ENCODE measurements at places on chromosomes 2 and 18.

- no peak for DNase-seq
Observed at GRCh38 chr18:75809151-75809925, 381.8 kb upstream of the SMIM21 start.

DNA sequence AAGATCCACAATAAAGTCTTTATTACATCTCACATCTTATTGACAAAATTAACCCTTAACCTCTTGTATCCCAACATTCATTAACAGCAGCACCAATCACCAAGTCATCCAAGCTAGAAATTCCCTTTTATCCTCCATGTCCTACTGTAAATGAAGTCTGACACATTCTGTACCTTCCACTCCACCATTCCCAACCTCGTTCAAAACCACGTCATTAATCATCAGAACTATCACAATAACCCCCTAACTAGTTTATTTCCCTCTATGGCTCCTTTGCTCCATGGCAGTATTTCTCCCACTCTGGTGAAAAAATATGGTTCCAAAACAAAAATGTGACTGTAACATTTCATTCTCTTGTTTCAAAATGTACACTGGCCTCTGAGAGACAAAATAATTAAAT lies 1626.2 kb downstream of the LRP1B start:
- no peak for DNase-seq

DNA sequence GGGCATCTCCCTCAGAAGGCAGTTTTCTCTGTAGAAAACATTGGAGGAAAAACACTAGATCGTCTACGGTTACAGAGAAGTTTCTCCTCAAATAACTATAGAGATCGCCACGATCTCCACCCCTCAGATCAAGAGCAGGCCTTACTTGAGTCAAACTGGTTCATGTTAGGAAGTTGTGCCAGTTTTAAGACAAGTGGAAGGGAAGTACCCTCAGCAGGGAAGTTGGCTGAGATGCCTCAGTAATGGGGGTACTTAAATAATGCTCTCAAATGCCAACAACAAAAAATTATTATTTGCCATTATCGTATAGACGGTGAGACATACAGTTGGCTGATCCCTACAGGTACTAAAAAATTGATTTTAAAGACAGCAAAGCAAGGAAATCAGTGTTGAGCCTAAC lies 8.2 kb upstream of the SMAD7 start:
- no peak for DNase-seq

DNA sequence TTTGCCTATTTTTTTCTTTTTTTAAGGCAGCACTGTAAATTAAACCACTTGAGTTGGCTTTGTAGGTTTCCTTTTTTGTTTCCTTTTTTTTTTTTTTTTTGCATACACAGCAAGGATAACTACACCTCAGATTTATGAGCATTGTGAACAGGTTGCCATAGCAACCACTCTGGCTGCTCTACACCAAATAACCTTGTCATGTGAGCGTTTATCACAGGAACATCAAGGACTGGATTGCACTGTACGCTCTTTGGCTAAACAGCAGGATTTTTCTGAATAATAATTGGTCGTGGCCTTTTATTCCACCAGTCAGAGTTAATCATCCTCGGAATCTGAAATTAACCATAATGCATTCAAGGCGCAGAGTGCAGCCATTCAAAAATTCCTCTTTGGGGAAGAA lies 199.1 kb upstream of the SLC14A2 start:
- no peak for DNase-seq

- DNase-seq: no peak
Observed at GRCh38 chr2:23941644-23942043, 1.4 kb downstream of the UBXN2A start.

GRCh38 chr2:36147670-36148390 lies 207.7 kb upstream of the CRIM1 start:
- no peak for DNase-seq

GRCh38 chr2:241412144-241412543 lies 56.1 kb downstream of the FARP2 start:
- no peak for DNase-seq

DNA sequence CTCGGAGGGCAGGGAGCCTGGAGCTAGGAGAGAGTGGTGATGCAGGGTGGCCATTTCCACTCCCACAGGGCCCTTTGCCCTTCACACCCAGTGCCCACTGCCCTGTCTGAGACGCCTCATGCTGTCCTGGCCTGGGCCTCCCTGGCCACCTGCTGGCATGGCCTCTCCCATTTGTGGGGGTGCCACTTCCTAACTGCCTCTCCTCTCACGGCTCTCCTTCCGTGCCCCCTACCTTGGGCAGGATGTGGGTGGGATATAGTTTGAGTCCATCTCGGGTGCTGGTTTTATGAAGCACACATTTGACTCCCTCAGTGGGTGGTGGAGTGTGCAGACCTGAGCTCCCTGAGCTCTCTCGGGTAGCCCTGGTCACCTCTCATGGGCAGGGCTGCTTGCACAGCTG lies 46.0 kb downstream of the DGKD start:
- no peak for DNase-seq

GRCh38 chr2:174791020-174791419 lies 26.7 kb upstream of the CHRNA1 start:
- DNase-seq: no peak

DNA sequence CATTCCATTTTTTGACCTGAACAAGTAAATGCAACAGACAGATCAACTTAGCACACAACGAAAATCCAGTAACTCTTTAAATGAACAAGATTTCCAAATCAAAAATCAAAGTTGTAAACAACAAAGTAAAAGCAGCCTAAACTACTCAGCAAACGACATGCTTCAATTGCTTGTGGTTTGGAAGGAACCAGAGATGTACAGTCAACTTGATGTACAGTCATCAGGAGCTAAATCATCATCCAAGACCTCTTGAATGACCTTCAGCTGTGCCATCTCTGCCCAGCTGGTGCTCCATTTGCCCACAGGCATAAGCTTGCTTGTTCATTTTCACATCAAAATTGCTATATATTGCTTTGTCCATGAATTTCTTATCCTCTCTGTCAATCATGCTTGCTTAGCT lies 109.8 kb downstream of the UPP2 start:
- DNase-seq: no peak

GRCh38 chr2:223238301-223238700 lies 186.3 kb downstream of the KCNE4 start:
- no peak for DNase-seq

DNA sequence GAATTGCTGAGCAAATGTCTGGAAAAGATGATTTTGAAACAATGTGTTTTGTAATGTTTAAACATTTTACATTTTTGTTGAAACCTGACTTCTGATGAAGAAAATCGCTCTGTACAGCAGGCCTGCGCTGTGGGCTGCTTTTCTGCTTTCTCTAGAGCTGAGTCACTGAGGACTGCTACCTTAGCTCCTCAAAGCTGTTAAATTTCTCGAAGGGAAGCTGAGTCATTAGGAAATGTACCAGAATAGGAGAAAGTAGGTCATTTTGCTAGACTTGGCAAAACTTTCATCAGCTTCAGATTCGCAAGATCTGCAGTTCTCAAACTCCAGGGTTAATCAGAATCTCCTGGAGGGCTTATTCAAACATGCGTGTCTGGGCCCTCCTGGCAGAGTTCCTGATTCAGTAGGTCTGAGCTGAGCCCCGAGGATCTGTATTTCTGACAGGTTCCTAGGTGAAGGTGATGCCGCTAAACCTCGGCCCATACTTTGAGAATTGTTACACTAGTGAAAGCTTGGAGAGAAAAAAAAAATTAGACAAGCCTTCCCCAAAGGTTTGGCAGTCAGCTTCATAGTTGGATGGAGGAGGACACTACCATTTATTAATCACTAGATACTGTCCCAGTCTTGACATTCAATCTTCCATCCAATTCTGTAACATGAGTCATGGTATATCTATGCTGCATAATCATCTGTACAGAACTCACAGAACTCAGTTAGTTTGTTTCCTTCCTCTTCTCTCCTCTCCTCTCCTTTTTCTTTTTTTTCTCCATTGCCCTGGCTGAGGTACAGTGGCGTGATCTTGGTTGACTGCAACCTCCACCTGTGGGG lies 297.6 kb downstream of the PARD3B start:
- no peak for DNase-seq

DNA sequence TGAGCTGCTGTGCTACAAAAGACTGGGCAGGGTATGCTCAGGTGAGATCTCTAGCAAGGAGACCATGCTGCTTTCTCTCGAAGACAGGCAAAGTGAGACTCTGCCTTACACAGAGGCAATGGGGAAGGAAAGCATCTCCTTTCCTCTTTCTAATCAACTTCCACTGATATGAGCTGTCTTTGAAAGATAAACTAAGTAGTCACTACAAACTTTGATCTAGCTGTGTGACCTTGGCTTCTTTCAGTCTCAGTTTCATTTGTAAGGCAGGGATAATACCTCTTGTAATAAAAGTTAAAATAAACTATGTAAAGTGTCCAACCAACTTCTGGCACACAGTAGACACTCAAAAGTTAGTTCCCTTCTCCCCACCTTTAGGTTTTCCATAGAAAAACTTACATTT lies 7.5 kb downstream of the CCDC93 start:
- DNase-seq: no peak

- DNase-seq: no peak
Observed at GRCh38 chr2:196413821-196414274, 225.7 kb upstream of the CCDC150 start.

- DNase-seq: no peak
Observed at GRCh38 chr2:206642075-206643025, at the start of gene FAM237A. FAM237A (plus strand) TSS chr2:206642487; CDS start chr2:206644237, 1,750 bp downstream.

- no peak for DNase-seq
Observed at GRCh38 chr18:42780171-42780570, 335.3 kb downstream of the RIT2 start.

DNA sequence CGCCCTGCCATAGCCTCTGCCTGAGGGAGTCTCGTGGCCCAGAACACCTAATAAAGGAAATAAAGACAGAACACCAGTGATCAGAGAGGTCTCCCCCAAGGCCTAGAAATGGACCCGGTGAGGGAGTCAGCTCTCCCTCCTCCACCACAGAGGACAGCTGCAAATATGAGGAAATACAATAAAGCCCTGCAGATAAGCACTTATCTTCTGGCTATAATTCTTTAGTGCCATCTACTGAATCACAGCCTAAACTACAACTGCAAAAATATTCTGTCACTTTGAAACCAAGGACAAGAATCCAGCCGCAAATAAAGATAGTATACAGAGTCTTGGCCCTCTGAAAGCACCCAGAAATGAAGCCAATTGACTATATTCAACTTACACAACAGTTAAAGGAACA lies 42.4 kb upstream of the TACR1 start:
- no peak for DNase-seq

GRCh38 chr2:121017396-121017795 lies 267.6 kb downstream of the TFCP2L1 start:
- no peak for DNase-seq

GRCh38 chr2:33441235-33441810 lies 35.1 kb upstream of the RASGRP3 start:
- DNase-seq: no peak

GRCh38 chr2:187453078-187453641 lies 5.1 kb upstream of the CALCRL start:
- no peak for DNase-seq

- DNase-seq: no peak
Observed at GRCh38 chr2:31271851-31272267, 37.9 kb downstream of the EHD3 start.

Data from stimulated activated CD4-positive, alpha-beta T cell treated with anti-CD3 and anti-CD28 coated beads, Interleukin-1b, Interleukin-23, amount 100 ng/mL, for 1 hour (primary cell).